Neuronal stem cell (in vitro differentiated cells): ENCODE measurements at places on chromosomes 12 and 14.

DNA sequence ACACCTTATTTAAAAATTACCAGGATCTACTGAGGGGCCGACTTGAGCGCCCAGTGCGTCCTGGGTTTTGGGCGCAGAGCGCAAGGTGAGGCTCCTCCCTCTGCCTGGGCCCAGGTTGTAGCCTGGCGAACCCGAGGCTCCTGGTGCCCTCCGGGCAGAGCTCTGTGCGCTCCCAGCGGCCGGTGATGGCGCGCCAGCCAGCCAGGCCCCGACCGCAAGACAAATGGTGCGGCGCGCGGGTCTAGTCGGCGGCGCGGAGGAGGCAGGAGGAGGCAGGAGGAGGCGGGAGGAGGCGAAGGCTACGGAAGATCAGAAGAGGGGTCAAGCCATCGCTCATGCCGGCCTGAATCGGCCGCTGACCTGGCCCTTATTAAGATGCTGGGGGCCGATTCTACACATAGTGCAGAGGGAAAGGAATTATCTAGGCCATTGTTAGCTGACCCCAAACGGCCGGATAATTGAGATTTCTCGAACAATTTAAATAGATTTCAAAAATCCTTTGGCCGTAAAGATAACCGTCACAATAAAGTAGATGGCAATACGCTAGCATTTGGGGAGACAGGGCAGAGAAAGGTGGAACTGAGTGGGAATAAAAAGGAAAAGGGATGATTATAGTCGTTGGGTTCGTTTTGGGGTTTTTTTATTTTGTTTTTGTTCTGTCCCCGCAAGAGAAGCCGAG is 2.8 kb downstream of the TBX5 start:
- no peaks in the 10 kb centered on the region for H3K36me3 ChIP-seq
- no peak overlapping the region for H3K27ac ChIP-seq
- no peaks in the 10 kb centered on the region for H3K4me1 ChIP-seq
- H3K4me3 ChIP-seq: no peak overlapping the region
- peaks cover 100% of the 10 kb centered on the region for H3K27me3 ChIP-seq

DNA sequence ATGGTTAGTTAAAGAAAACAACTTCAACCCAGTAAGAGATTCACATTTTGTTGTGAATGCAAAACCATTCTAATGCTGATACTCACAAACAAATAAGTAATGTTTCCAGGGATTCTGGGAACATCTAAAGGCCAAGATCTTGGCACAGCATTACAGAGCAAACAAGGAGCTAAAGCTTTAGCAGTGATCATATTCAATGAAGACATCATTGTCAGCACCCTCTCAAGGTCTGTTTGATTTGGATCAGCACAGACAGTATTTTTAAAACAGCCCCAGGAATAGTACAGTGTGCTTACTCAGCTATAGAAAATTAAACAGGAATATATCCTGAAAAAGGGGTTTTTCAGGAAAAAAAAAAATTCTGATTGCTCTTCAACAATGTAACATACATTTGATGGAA is 71.4 kb downstream of the TMEM260 start:
- no peak overlapping the region for H3K27ac ChIP-seq
- H3K4me3 ChIP-seq: no peak overlapping the region
- DNase-seq: no peak
- H3K27me3 ChIP-seq: no peaks in the 10 kb centered on the region
- peaks cover 3% of the 10 kb centered on the region for H3K4me1 ChIP-seq

DNA sequence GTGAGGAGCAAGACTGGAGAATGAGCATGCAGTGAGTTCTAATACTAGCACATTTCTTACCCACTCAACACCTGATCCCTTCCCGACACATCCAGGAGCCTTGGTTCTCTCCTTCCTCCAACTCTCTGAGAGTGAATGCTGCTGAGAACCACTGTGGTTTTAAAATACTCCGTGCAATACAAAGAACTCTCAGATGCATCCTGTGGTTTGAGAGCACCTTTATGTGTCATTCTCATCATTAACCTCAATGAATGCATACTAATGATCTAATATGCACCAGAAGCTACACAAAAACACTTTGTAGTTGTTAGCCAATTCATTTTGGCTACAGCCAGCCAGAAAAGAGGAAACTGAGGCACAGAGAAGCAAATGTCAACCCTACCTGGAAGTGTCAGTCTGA is 87.6 kb downstream of the GALNT8 start:
- DNase-seq: no peak
- peaks cover 3% of the 10 kb centered on the region for H3K4me1 ChIP-seq
- H3K27me3 ChIP-seq: peaks cover 4% of the 10 kb centered on the region
- H3K4me3 ChIP-seq: no peak overlapping the region
- H3K27ac ChIP-seq: no peak overlapping the region

DNA sequence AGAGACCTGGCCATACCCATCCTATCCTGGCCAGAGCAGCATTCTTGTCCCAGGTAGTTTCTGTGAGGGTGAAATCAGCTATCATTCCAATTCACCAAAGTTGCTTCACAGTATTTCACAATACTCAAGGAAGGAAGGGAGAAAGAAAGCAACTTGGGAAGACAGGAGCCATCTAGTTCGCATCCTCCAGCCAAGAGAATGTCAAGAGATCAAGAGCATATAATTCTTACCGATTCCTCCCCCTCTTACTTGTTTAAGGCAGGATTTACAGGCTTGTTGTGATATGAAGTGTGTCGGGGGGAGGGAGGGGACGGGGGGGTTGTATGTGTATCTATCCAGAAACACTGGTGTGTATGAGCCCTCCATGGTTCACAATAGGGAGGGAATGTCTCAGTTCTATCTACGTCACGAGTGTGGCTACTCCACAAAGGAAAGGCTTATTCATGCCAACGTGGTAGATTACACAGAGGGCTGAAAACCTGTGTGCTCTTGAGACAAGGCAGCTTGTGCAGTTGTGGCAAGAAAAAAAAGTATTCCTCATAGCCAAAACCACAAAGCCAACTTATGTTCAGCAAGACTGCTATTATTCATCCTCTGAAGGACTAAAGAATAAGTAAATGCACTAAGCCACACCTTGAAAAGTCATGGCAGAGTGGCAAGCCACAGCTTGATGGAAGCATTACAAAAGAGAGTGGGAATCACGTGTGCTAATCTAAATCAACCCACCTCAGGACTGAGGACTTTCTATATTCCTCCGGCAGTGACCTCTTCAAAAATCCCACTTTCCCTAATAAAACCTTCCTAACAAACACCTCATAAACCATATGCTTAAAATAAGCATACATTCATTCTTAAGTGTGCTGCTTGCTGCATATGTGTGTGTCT is 35.0 kb downstream of the CORO1C start:
- H3K4me3 ChIP-seq: no peak overlapping the region
- no peak for DNase-seq
- no peak overlapping the region for H3K27ac ChIP-seq
- peaks cover 24% of the 10 kb centered on the region for H3K4me1 ChIP-seq

GRCh38 chr12:12803186-12803585 is 10.0 kb upstream of the DDX47 start:
- no peak for DNase-seq
- H3K36me3 ChIP-seq: no peaks in the 10 kb centered on the region
- no peak overlapping the region for H3K27ac ChIP-seq
- H3K27me3 ChIP-seq: peaks cover 2% of the 10 kb centered on the region

DNA sequence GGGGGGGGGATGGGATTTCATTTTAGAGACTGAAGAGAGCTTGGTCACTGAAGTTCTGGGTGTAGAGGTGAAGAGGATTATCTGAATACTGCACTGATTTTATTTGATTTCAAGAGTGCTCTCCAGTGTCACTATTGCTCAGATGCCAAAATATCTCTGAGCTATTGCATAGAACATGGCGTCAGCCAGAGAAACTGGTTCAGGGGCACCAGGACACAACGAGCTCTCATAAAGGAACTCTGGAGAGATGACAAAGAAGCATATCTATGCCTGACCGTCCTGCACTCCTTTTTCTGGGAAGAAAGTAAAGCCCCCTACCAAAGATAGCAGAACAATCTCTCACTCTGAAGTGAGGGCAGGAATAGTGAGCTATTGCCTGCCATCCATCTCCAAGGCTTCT is 2.0 kb downstream of the SLC7A8 start:
- DNase-seq: no peak
- peaks cover 2% of the 10 kb centered on the region for H3K4me1 ChIP-seq
- no peak overlapping the region for H3K27ac ChIP-seq
- peak overlapping the region; percentile 84 for H3K4me3 ChIP-seq
- no peaks in the 10 kb centered on the region for H3K27me3 ChIP-seq

DNA sequence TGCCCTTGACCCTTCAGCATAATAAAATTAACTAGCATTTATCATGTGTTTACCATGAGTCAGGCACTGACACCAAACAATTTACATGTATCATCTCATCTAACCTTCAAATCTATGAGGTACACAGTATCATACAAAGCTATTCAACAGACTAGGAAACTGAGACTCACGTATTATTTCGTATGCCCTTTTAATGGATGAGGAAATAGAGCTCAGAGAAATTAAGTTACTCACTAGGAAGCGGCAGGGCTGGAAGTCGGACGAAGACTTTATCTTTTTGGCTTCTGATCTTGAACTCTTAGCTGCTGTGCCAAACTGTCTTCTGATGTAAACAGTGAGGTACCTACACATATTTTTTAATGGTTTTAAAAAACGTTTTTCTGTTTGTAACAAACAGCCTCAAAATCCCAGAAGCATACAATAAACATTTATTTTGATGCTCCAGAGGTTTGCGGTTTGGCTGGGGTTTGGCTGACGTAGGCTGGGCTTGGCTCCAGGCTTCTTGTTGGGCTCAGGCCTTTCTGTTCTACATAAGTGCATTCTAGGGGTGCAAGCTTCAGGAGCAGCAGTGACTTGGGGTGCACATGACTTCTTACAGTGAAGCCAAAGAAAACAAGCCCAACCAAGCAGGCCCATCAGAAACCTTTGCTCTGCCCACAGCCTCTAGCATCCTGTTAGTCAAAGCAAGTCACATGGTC is 184.7 kb downstream of the TBX5 start:
- no peak for DNase-seq
- peaks cover 6% of the 10 kb centered on the region for H3K27me3 ChIP-seq
- no peak overlapping the region for H3K27ac ChIP-seq
- H3K36me3 ChIP-seq: no peaks in the 10 kb centered on the region
- H3K4me1 ChIP-seq: peaks cover 5% of the 10 kb centered on the region

DNA sequence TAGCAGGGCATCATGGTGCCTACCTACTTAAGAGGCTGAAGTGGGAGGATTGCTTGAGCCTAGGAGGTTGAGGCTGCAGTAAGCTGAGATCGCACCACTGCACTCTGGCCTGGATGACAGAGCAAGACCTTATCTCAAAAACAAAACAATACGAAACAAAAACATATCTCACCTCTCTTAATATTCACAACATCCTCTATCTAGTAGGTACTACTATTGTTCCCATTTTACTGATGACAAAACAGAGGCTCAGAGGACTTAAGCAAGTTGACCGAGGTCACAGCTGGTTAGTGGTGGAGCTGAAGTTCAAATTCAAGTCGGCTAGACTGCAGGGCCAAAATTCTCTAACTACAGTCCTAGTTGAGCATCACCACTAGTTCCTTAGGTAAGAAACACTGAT is 172.3 kb upstream of the EEA1 start:
- no peak overlapping the region for H3K4me3 ChIP-seq
- H3K36me3 ChIP-seq: no peaks in the 10 kb centered on the region
- H3K4me1 ChIP-seq: no peaks in the 10 kb centered on the region
- H3K27me3 ChIP-seq: no peaks in the 10 kb centered on the region
- H3K27ac ChIP-seq: no peak overlapping the region
- no peak for DNase-seq

DNA sequence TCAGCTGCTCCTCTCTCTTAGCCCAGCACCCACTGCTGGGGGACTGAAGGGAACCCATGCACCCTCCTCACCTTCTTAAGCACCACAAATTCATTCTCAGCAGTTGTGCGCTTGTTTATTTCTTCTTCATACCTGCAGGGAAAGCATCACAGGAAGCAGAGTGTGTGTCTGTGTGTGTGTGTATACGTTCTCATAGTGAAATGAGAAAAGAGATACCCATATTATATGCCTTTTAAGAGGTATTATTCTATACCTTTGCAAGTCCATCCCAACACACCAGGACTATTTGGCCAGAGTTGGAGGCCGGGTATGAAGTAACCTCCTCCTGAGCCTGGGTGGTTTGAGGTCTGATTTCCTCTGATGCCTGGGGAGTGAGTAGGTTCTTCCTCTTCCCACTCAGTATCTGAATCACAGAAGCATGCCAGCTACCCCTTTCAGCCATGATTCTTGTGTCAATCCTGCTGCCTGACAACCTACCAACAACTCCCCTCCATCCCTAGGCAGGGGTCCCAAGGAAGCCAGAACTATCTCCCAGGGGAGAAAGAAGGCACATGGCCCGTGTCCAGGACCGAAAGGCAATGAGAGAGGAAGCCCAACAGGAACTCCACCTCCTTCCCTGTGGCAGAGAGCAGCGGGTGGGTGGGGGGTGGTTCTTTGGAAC is 3.0 kb downstream of the KRT73 start:
- H3K4me3 ChIP-seq: no peak overlapping the region
- no peaks in the 10 kb centered on the region for H3K36me3 ChIP-seq
- no peak for DNase-seq
- no peaks in the 10 kb centered on the region for H3K4me1 ChIP-seq

DNA sequence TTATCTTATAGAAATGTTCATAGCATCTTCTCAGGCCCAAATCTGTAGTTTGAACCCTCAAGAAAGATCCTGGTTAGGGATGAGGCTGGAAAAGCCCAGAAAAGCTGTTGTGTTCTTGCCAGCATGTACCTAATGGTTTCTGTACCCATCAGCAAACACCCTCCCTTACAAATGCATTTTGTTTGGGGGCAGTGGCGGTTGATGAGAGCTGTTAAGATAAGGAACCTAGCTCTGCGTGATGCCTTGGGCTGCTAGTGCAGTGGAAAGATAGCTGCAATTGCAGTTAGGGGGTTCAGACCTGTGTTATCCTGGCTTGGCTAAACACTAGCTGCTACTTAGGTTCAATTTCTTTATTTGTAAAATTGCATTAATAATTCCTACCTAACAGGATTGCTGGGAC is 3.6 kb downstream of the TPH2 start:
- no peaks in the 10 kb centered on the region for H3K36me3 ChIP-seq
- DNase-seq: no peak
- no peak overlapping the region for H3K27ac ChIP-seq
- peaks cover 17% of the 10 kb centered on the region for H3K4me1 ChIP-seq
- no peak overlapping the region for H3K4me3 ChIP-seq

- H3K4me3 ChIP-seq: no peak overlapping the region
- peaks cover 5% of the 10 kb centered on the region for H3K4me1 ChIP-seq
- no peaks in the 10 kb centered on the region for H3K27me3 ChIP-seq
- no peak overlapping the region for H3K27ac ChIP-seq
- no peaks in the 10 kb centered on the region for H3K36me3 ChIP-seq
- no peak for DNase-seq
Observed at GRCh38 chr14:84750763-84751554, 779.0 kb upstream of the FLRT2 start.
